SHP77 (cell line): ENCODE measurements at places on chromosomes 4 and X.

GRCh38 chrX:74534569-74535038, 79.8 kb downstream of the RLIM start:
- DNase-seq: no peak

GRCh38 chr4:127139788-127140286, 492.9 kb upstream of the INTU start:
- peak; percentile 67 for DNase-seq

DNA sequence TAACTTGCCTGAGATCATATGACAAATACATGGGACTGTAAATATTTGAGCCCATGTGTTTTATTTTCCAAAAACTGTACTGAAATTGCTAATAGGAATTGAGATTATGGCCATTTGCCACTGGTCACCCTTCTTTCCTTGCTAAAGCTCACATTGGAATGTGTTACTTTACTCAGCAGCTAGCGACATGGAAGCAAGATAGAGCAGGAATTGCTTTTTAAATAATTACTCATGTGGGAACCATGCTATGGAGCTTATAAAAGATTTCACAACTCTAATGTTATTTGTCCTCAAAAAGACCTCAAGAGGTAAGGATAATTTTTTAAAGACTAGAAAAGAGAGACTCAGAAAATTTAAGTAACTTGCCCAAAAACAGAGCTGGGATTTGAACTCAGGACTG, 48.8 kb upstream of the AFAP1 start:
- no peak for DNase-seq

DNA sequence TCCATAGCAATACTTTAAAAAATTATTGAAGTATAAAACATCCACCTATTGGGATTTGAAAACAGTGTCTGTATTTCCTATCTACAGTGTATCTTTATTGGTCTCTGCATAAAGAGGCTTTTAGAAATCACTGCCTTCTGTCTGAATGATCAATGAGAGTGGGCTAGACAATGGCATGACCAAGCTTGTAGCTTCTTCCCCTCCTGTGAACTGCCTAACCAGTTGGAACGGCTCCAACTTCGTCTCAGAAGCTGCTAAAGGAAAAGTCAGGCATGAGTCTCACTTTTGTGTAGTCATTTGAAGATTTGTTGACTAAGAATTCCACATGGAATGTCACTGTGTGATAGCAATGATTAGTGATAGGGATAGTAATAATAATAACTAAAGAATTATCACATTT, 64.2 kb downstream of the INTS12 start:
- no peak for DNase-seq

DNA sequence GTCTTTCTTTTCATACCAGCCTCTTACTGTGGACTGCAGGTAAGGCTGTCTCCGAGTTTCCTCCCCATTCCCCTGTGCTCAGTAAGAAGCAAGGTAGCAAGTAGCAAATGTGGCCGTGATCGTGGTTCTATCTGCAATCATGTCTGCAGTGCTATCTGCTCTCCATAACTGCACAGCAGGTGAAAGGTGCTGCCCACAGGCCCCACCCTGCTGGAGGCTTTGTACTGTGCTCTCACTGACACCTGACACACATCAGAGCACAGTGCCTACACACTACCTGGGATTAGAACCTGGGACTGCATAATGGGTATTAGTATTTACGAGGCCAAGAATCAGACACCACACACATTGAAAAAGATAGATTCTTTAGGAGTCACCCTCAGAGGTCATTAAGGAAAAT, 15.3 kb downstream of the PGRMC1 start:
- no peak for DNase-seq

GRCh38 chrX:56812515-56813105, 83.6 kb downstream of the NBDY start:
- DNase-seq: no peak

- no peak for DNase-seq
Measured at GRCh38 chr4:142272452-142272851, 573.6 kb downstream of the INPP4B start.

DNA sequence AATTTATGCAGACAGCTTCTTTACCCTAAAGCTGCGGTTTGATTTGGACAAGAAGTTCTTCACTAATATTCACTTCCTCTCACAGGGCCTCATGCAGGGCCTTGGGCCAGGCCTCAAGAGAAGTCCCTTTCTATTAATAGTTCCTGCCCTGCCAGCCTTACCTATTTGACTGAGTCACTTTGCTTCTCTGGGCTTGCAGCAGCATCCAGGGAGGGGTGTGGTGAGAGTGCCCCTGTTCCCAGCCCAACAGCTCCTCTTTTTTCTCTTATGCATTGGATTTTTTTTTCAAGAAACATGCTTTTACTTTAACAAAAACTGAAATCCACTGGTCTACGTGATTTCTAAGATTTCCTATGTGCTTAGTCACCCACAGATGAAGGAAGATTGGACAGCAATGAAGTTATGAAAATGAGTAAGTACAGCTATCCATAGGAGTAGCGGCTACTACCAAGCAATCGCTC, 26.7 kb downstream of the FAM156B start:
- peak; percentile 15 for DNase-seq

GRCh38 chrX:63675716-63676115, 109.3 kb downstream of the ARHGEF9 start:
- DNase-seq: no peak

- no peak for DNase-seq
Measured at GRCh38 chrX:12060489-12061260, 77.6 kb upstream of the FRMPD4 start.

DNA sequence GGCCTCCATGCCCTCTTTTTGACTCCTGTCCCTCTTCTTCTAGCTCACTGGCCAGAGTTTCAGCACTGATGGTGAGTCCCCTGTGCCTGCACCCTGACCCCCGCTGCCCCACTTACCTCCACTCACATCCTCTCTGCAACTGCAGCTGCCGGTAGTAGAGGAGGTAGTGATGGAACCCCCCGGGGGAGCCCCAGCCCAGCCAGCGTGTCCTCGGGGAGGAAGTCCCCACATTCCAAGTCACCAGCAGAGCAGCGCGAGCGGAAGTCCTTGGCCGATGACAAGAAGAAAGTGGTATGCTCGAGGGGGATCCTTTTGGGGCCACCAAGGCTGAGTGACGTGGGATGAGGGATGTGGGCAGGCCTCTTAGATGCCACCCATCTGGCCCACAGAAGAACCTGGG, 5.8 kb downstream of the ARAF start:
- no peak for DNase-seq

DNA sequence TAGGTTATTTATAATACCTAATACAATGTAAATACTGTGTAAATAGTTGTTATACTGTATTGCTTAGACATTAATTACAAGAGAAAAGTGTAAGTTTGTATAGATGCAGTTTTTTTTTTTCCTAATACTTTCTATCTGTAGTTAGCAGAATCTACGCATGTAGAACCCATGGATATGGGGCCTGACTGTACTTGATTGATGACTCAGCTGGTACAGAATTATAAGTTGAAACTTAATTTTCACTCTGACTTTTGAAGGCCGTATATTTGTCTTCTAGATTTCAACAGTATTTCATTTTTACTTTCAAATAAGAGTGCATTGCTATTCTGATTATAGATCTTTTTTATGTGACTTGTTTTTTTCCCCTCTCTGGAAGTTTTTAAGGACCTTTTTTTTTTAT, 30.8 kb upstream of the NDUFC1 start:
- no peak for DNase-seq

DNA sequence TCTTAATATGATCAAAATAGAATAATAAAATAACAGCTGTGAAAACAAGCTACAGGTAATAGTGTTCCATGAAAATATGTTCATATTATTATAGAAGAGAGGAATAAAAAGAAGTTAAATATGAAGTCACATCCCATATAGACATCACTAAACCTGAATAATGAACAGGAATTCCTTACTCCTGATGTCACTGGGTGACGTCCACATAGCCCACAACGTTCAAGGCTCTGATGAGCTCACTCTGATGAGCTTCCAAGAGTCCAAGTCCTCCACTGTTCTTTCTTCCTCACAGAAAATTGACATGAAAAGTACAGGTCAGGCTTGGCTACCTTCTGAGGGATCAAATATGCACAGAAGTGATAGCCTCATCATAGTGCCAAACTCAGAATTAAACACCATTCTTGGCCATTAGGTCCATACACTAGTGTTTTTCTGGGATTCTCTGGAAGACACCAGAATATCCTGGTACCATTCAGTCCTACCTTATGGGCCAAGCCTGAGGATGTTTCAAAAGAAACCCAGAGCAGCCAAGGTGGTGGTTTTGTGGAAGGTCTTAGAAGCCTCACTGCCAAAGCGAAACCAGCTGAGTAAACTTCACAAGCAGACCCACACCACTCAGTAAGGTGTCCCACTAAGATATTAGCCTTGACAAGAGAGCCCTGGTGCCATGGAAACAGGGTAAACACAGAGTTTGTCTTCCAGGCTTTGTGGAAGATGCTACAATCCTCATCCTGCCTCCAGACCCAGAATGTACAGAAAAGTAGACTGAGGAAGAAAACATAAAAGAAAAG, 138.4 kb upstream of the HHIP start:
- no peak for DNase-seq
